Activated CD4-positive, alpha-beta T cell treated with anti-CD3 and anti-CD28 coated beads for 4 hours (primary cell): ENCODE measurements at places on chromosomes 2 and 18.

DNA sequence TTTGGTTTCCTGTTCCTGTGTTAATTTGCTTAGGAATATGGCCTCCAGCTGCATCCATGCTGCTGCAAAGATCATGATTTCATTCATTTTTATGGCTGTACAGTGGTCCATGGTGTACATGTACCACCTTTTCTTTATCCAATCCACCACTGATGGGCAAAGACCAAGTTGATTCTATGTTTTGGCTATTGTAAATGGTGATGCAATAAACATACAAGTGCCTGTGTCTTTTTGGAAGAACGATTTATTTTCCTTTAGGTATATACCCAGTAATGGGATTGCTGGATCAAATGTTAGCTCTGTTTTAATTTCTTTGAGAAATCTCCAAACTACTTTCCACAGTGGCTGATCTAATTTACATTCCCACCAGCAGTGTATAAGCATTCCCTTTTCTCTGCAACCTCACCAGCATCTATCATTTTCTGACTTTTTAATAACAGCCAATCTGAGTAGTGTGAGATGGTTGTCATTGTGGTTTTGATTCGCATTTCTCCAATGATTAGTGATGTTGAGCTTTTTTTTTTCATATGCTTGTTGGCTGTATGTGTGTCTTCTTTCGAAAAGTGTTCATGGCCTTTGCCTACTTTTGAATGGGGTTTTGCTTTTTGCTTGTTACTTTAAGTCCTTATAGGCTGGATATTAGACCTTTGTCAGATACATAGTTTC lies 19.4 kb downstream of the EXOC6B start:
- DNase-seq, result no peak

GRCh38 chr2:98026927-98027522 lies 31.3 kb upstream of the TMEM131 start:
- no peak for DNase-seq

GRCh38 chr2:127423478-127423843 lies 5.2 kb downstream of the PROC start:
- DNase-seq, result no peak

DNA sequence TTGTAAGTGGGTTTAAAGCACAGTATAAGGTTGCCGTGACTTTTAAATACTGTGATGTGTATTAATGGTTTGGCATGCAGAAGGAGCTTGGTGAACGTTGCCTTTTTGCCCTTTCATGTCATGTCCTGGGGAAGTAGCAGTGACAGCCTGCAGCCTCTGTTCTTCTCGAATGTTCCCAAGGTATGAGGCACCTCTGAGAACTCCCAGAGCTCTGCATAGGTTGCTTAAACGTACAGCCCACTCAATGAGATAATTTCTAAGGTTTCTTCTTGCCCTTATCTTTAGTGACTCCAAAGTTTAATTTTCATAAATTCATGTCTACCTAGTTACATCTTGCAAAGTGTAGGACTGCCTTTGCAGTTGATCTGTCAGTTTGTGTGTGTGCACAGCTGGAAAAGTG lies 36.7 kb downstream of the PARD3B start:
- DNase-seq, result no peak
